ENCODE measurements at places on chromosomes 11 and 22.

GRCh38 chr11:66082946-66083698 is 13.1 kb downstream of the PACS1 start:
- peak; percentile 33 for DNase-seq

- DNase-seq = no peak
Measured at GRCh38 chr22:46049726-46050450, 72.9 kb upstream of the WNT7B start.

GRCh38 chr22:50595189-50595588 is 5.4 kb upstream of the MAPK8IP2 start:
- DNase-seq = no peak

DNA sequence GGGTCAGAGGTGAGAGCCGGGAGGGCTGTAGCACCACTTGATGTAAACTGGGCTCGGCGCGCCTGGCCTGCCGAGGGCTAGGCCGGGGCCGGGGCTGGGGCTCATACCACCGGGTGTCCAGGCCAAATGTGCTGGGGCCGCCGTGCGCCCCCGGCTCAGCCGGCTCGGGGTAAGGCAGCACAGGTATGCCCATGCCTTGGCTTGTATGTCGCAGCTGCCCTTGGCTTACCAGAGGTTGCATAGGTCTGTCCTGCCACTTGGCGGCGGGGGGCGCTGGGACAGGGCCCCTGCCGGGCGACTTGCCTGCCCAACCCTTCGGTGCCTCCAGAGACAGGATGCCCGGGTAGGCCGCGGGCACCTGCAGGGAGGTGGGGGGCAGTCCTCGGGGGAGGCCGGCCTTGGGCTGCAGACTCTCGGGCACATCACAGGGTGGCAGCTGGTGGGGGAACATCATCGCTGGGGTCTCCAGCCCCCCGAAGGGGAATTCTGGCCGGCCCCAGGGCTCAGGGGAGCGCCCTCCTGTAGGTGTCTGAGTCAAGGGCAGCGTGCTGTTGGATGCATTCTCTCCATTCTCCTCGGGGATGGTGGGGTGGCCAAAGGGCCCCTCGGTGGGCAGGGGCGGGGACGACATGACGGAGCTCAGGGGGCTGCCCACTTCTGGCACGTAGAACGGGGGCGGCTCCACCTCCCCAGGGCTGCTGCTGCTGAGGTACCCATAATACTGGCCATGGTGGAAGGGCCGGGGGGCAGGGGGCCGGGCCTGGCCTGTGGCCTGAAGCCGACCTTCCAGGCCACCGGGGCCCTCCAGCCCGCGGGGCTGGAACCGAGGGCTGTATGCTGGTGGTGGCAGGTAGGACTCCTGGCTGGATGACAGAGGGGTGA is 36.4 kb downstream of the IGSF9B start:
- DNase-seq = no peak

DNA sequence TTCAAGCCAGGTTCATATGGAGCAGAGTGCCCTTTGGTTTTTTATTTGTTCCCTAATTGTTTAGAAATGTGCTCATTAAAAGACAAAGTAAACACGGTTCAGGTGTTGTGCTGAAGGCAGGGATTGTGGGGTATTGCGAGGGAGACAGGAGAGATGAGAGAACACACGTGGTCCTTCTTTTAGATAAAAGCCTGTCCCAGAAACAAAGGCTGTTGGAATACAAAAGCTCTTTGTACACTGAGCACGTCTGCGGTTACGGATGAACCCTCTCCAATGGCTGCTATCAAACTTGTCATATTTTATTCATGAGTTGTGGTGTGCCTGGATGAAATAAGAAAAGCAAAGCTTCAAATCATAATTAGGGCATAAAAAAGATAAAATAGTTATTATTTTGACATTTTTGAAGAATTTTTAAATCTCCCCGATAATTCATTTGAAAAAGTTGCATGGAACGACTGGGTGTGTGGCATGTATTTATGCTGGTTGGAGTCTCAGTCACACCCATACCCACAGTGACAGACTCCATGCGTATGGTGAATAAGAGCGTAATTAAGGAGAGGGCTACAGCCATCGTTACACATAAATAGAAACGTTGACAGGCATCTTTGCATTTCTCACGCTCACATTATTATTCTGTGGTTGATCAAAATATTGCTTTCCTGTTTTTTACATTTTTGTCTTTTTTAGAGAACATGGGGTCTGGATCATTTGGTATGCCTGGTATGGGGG is 92.9 kb downstream of the NELL1 start:
- no peak for DNase-seq

DNA sequence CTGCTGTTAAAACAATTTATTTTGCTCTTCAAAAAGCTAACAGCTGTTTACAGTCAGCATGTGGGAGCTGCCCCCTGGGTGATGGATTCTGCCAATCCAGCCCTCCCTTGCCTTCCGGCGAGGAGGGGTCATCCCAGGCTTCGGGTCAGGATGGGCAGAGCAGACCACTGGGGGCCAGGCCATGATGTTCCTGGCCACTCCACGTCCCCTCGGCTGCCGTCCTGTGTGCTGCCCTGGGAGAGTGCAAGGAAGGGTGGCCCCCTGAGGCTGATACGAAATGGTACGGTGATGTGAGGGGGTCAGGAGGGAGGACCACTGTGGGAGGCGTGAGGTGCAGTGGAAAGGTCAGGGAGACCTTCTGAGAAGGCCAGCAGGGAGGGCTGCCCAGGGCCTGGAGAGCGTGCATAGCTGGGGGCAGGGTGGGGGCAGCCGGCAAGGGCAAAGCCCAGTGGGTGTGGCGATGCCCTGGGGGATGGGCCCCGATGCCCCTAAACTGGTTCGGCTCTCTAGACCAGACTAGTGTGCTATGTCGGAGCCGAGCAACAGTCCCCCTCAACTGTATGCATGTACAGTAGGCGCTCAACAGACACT is 41.3 kb downstream of the RTN4R start:
- no peak for DNase-seq

GRCh38 chr11:16607675-16608644 is 130.5 kb upstream of the C11orf58 start:
- peak; percentile 0 for DNase-seq

GRCh38 chr22:41799486-41800347 is 762 bp upstream of the CCDC134 start:
- no peak for DNase-seq

DNA sequence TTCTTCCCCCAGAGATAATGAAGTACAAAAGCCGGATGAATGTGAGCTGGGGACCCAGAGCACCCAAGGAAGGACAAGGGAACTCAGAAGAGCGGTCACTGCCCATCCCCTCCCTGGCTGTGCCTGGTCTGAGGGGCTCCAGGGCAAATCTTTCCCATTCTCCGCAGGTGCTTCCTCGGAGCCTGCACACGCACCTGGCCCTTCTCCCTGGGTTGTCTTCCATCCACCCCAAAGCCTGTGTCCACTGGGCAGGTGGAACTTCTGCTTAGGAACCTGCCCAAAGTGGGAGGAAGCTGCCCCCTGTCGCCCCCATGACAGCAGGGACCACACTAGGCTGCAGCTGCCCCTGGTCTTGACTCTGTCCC is 121.0 kb upstream of the FGF3 start:
- DNase-seq = no peak

DNA sequence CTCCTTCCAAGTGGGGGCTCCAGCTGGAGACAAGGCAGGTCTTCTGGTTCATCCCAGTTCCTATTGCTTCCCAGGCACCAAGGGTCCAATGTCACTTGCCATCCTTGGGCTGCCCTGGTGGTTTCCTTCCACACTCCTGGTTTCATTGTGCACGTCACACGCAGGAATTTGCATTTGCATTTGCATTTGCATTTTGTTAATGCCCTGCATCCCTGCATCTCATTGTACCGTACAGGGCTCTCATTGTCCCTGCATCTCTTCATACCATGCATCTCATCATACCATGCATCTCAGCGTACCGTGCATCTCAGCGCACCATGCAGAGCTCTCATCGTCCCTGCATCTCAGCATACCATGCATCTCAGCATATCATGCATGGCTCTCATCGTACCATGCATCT is 112.2 kb upstream of the SYT13 start:
- no peak for DNase-seq

DNA sequence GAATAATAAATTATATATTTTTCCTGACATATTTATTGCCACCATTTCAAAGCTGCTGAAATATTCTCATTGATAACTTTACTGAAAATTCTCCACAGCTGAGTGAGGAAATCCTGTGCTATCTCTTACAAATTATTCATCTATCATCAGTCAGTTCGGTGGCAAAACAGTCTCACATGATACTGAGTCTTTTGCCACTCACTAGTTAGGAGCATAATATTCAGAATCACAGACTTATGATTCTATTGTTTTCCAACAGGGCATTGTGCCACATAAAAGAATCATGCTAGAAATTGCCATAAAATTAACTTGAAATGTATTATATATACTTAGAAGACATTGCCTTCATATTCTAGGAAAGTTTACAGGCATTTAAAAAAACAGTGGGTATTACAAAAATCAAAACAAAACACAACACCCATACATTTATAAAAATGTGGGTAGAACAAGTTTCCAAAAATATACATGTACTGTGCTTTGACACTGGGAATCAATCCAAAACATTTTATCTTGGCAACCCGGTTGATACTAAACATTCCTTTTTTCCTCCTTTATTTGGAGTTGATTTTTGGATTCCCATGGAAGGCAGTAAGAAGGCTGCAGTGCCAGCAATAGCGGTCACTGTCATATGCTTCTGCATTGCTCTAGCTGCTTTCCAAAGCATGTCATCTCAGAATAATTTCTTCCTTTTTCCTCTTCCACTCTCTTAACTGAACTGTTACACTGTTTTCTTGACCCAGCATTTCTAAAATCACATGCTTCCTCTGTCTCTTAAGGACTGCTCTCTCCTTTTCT is 42.5 kb downstream of the ATG16L2 start:
- no peak for DNase-seq

- peak; percentile 89 for DNase-seq
Measured at GRCh38 chr11:102111787-102112508, 1.7 kb downstream of the YAP1 start.
